PC-3 (cell line): ENCODE measurements at places on chromosomes 12 and 14. TPM values are rescaled to one million over a fixed set of nuclear protein-coding genes. Genes with fewer than 3 reads are reported as not detected.
A peak's percentile ranks its signal among the peaks of the same experiment; 100 is the strongest.

LRRK2 gene
- 0.33 TPM in 1 of 2 replicates, not detected in the other for total RNA-seq

- H3K36me3 ChIP-seq, result no peaks in the 10 kb centered on the region
- no peak overlapping the region for H3K4me3 ChIP-seq
- H3K27me3 ChIP-seq, result no peaks in the 10 kb centered on the region
- DNase-seq, result no peak
- no peaks in the 10 kb centered on the region for H3K4me1 ChIP-seq
Observed at GRCh38 chr14:73775339-73776193, 61.4 kb upstream of the PNMA1 start.

DNA sequence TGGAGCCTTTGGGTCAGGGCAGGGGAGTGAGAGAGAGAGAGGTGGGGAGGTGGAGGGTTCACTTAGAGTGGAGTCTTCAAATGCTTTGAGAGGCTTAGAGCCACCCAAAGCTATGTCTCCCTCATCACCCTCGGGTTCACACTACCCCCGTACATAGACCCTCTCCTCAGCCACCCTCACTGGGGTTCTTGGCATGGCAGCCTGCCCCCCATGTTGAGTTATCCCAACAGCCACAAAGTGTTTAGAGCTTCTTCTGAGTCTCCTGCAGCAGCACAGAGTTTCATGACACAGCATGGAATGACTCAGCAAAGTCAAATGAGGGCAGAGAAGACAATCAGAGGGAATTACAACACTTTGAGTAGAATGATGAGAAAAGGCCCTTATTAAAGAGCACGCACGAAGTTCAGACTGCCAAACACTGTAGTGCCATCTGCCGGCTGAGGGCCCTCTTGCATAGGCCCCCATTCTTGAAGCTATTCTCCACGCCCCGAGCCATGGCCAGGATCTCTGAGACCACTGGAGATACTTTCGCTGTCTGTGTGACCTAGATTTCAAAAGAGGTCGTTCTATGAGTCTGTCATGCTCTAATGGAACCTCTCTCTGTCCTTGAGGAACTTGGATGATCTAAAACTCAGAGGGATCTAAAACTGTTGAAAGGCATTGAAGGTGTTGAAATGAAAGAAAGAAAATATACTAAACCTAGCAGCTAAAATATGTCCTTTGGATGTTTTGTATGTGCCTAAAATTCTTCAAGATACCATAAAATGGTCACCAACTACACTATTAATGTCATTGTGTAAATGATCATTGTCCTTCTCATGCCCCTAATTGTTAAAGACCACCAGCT is 221.9 kb downstream of the PELI2 start:
- no peak overlapping the region for H3K27ac ChIP-seq
- peaks cover 19% of the 10 kb centered on the region; the same call in 1 of the 2 replicates for H3K27me3 ChIP-seq
- no peaks in the 10 kb centered on the region for H3K36me3 ChIP-seq

- H3K27ac ChIP-seq, result no peak overlapping the region
- peaks cover 1% of the 10 kb centered on the region for H3K4me1 ChIP-seq
- H3K4me3 ChIP-seq, result no peak overlapping the region
- no peak for DNase-seq
Observed at GRCh38 chr14:27236601-27237000, 638.8 kb upstream of the NOVA1 start.

DNA sequence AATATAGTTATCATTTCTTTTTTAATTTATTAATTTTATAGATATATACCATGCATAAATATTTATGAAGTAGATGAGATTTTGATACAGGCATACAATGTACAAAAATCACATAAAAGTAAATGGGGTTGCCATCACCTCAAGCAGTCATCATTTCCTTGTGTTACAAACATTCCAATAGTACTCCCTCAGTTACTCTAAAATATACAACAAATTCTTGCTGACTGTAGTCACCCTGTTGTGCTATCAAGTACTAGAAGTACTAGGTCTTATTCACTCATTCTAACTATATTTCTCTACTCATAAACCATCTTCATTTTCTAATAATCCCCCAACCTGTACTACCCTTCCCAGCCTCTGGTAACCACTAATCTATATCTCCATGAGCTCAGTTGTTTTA is 432.6 kb upstream of the SYT1 start:
- DNase-seq, result no peak
- H3K4me1 ChIP-seq, result no peaks in the 10 kb centered on the region
- H3K27me3 ChIP-seq, result no peaks in the 10 kb centered on the region
- H3K27ac ChIP-seq, result no peak overlapping the region
- H3K36me3 ChIP-seq, result no peaks in the 10 kb centered on the region

ANO2 gene
- total RNA-seq, result not detected in 2 replicates

DNA sequence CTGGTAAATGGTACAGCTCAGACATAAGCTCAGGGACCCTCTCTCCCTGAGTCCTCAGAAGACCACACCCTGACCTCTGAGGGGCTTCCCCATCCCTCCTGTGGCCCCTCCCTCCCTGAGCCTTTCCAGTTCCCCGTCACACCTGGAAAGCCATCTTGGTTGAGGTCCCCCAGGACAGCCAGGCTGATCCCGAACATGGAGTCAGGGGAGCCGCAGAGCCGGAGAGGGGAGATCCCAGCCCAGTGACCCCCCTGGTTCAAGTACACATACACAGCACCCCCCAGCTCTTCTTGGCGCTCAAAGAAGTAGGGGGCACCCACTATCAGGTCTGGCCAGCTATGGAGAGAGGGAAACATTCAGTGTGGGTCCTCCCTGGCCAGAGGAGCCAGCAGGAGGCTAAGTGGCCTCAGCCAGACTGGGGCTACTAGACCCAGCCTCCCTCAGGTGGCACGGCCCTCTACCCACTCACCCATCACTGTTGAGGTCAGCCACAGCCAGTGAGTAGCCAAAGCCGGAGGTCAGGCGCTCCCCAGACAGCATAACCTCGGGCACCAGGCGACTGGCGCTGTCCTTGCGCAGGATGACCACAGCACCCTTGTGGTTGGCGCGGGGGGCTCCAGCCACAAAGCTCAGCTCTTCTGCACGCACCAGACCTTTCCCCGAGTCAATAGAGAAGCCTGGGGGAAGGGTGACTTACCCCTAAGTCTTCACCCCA is 9.3 kb downstream of the ITGA7 start:
- no peaks in the 10 kb centered on the region for H3K36me3 ChIP-seq
- no peak for DNase-seq
- no peaks in the 10 kb centered on the region for H3K27me3 ChIP-seq
- H3K27ac ChIP-seq, result no peak overlapping the region
- H3K4me1 ChIP-seq, result no peaks in the 10 kb centered on the region
- no peak overlapping the region for H3K4me3 ChIP-seq

PMCH gene
- not detected in 2 replicates for total RNA-seq

DNA sequence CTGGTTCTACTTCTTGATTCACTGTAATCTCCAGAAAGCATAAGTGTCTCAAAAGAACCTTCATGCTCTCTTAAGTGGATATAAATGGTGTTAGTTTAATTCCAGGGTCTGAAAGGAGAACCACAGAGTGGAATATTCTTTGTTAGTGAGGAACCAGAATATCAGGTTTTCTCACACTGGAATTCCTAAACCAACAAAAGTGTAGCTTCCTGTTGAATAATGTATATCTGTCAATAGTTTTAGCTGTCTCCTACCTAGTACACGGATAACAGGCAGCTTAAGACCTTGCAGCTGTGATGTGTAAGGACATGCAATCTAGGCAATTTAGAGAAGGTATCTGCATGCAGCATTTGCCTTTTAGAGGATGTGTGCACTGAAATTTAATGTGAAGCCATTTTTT is 24.0 kb downstream of the LRIG3 start:
- H3K4me3 ChIP-seq, result peak overlapping the region; percentile 6; the same call in 1 of the 2 replicates
- H3K36me3 ChIP-seq, result no peaks in the 10 kb centered on the region
- peaks cover 32% of the 10 kb centered on the region for H3K4me1 ChIP-seq
- peak; percentile 81 for DNase-seq

DNA sequence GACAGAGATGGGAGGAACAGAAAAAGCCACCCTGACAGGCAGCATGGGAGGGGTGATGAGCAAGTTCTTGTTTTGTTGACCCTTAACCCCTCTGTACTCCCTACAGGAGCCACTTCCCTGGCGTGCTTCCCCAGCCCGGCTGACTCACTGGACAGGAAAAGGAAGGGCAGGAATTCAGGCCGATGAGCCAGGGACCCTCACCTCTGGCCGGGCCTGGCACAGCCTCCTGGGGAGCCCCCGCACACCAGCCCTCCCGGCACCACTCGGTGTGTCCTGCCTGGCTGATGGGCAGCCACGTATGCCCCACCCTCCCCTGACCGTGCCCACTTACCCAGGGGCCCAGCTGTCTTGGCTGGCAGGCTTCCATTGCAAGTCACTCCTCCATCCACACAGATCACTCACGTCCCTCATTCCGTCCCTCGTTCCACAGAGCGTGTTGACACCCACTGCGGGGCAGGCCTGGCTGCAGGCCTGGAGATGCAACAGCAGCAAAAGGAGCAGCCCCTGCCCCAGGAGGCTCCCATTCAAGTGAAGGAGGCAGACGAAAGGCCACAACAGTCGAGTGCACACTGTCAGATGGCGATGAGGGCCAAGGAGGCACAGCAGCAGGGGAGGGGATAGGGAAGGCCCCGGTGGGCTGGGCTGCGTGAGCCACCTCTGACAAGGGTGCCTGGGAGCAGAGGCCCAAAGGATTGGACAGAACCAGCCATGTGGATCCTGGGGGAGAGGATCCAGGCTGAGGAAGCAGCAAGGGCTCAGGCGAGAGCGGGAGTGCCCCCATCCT is 19.7 kb upstream of the CD9 start:
- DNase-seq, result peak; percentile 84
- H3K27ac ChIP-seq, result peak overlapping the region; percentile 73
- H3K4me1 ChIP-seq, result peaks cover 31% of the 10 kb centered on the region
- no peaks in the 10 kb centered on the region for H3K27me3 ChIP-seq

DNA sequence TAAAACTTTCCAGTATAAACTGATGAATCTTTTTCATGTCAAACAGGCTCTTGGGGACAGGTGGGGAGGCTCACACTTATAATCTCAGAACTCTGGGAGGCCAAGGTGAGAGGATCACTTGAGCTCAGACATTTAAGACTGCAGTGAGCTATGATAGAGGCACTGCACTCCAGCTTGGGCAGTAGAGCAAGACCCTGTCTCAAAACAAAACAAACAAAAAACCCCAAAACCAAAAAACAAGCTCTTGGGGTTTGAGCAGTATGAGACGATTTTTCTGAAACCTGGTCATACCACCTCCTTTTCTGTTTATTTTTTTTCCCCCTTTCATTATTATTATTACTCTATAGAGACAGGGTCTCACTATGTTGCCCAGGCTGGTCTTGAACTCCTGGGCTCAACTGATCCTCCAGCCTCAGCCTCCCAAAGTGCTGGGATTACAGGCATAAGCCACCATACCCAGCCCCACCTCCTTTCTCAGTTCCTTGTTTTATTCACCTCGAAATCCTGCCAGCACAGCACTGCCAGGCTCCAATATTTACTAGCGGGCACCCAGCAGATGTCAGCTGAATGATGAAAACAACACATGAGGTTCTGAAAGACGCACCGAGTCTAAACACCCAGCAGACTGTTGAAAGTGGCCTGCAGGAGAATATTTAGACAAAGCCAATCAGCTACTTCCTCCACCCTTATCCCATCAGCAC is 19.5 kb upstream of the CDK17 start:
- H3K4me3 ChIP-seq, result no peak overlapping the region
- H3K27me3 ChIP-seq, result no peaks in the 10 kb centered on the region

LRIG3 gene
- 8.6 and 10.8 TPM in 2 replicates for total RNA-seq

- H3K27ac ChIP-seq, result no peak overlapping the region
- no peaks in the 10 kb centered on the region for H3K27me3 ChIP-seq
- DNase-seq, result no peak
- H3K4me3 ChIP-seq, result no peak overlapping the region
- peaks cover 9% of the 10 kb centered on the region; the same call in 1 of the 2 replicates for H3K4me1 ChIP-seq
Observed at GRCh38 chr12:49985981-49986380, 13.2 kb downstream of the AQP6 start.

DNA sequence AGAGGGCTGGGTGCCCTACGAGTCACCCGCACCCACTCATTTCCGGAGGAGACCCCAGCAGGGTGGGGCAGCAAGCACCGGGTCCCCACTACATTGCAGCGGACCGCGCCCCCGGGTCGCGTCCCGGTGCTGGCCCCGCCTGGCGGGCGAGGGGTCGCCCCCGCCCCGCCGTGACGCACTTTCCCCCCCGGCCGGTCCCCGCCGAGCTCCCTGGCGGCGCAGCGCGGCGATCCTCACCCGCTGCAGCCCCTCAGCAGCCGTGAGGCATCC is 106.1 kb downstream of the PRICKLE1 start:
- H3K4me1 ChIP-seq, result peaks cover 18% of the 10 kb centered on the region; the same call in 1 of the 2 replicates
- H3K36me3 ChIP-seq, result no peaks in the 10 kb centered on the region
- peak overlapping the region; percentile 78 for H3K4me3 ChIP-seq
- no peak overlapping the region for H3K27ac ChIP-seq
- DNase-seq, result peak; percentile 38
- no peaks in the 10 kb centered on the region for H3K27me3 ChIP-seq

- H3K4me3 ChIP-seq, result no peak overlapping the region
- H3K27me3 ChIP-seq, result no peaks in the 10 kb centered on the region
- no peaks in the 10 kb centered on the region for H3K4me1 ChIP-seq
- no peaks in the 10 kb centered on the region for H3K36me3 ChIP-seq
- DNase-seq, result peak; percentile 42
Observed at GRCh38 chr12:116687888-116688287, 50.0 kb downstream of the SPRING1 start.

GRCh38 chr12:51307655-51308593 is 16.1 kb downstream of the BIN2 start:
- peak overlapping the region; percentile 91 for H3K27ac ChIP-seq
- DNase-seq, result peak; percentile 94
- H3K27me3 ChIP-seq, result no peaks in the 10 kb centered on the region
- H3K4me3 ChIP-seq, result peak overlapping the region; percentile 46
- no peaks in the 10 kb centered on the region for H3K36me3 ChIP-seq

PRB2 gene
- total RNA-seq, result not detected in 2 replicates

DNA sequence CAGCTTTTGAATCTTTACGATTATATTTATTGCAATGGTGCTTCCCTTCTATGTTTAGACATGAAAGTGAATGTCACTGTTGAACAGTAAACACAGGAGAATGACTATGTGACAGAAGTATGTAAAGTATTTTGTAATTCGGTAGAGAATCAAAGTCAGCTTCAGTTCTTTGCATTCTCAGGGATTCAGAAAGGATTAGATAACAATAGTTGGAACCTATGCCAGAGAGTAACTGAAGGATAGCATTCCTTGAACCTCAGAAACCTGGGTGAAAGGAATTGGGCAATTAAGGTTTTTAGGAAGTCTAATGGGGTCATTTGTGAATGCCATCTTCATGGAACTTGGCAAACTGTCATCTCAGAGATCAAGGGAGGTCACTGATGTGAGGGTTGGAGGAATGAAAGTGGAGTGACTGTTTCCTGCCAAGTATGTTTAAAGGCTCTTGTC is 305.3 kb upstream of the DDHD1 start:
- peak overlapping the region; percentile 41; the same call in 1 of the 2 replicates for H3K4me3 ChIP-seq
- H3K4me1 ChIP-seq, result peaks cover 27% of the 10 kb centered on the region
- H3K27me3 ChIP-seq, result no peaks in the 10 kb centered on the region
- peak overlapping the region; percentile 90 for H3K27ac ChIP-seq
- DNase-seq, result peak; percentile 95
